NCI-H1436 treated with DMSO at 0.1 percent for 48 hours (cell line): ENCODE measurements at places on chromosomes 1 and 21.

- DNase-seq, result no peak
Observed at GRCh38 chr21:42997053-42997452, 22.7 kb downstream of the PKNOX1 start.

- DNase-seq, result no peak
Observed at GRCh38 chr1:198465201-198466144, 75.0 kb downstream of the ATP6V1G3 start.

DNA sequence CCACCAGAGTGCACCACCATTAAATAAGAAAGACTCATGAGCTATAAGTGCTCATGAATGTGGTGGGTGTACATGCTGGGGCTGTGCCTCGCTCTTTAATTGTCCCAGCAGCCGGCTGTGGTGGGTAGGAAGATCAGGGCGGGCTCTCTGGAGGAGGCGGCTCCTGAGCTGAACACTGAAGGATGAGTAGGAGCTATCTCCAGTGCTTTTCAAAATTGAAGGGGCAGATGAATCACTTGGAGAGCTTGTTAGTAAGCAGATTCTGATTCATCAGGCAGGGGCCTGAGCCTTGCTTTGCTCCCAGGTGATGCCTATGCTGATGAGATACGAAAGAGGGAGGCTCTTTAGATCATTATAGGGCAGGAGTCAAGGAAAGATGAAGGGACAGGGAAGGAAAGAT, 54.1 kb downstream of the ETS2 start:
- no peak for DNase-seq

GRCh38 chr1:157091186-157091585, 8.4 kb downstream of the ETV3L start:
- no peak for DNase-seq

- DNase-seq, result no peak
Observed at GRCh38 chr1:233448109-233448689, 120.7 kb downstream of the MAP3K21 start.

DNA sequence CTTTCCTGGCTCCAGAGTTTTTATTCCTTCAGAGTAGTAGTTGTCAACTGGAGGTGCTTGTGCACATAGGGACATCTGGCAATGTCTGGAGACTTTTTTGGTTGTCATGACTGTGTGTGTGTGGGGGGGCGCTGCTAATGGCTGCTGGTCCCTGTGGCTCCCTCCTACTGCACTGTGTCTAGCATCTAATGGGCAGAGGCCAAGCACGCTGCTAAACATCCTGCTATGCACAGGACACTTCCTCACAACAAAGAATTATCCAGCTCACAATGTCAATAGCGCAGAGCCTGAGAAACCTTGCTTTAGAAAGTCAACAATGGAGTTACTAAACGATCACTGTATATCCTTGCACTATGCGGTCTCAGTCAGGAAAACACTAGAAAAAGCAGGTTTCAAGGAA, 19.7 kb upstream of the HMGB4 start:
- DNase-seq, result no peak

- no peak for DNase-seq
Observed at GRCh38 chr1:156744344-156744743, 3.5 kb upstream of the MRPL24 start.

GRCh38 chr1:209742409-209743144, 13.3 kb upstream of the TRAF3IP3 start:
- no peak for DNase-seq

DNA sequence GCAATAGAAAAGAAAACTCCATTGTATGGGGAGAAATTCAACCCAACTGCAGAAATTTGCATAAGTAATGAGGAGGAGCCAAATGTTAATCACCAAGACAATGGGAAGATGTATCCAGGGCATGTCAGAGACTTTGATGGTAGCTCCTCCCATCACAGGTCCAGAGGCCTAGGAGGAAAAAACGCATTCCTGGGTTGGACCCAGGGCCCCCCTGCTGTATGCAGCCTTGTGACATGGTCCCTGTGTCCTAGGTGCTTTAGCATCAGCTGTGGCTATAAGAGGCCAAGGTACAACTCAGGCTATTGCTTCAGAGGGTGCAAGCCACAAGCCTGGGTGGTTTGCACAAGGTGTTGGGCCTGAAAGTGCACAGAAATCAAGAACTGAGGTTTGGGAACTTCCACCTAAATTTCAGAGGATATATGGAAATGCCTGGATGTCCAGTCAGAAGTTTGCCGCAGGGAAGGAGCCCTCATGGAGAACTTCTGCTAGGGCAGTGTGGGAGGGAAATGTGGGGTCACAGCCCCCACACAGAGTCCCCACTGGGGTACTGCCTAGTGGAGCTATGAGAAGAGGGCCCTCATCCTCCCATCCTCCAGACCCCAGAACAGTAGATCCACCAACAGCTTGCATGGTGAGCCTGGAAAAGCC, 162.3 kb downstream of the TGFB2 start:
- DNase-seq, result no peak

DNA sequence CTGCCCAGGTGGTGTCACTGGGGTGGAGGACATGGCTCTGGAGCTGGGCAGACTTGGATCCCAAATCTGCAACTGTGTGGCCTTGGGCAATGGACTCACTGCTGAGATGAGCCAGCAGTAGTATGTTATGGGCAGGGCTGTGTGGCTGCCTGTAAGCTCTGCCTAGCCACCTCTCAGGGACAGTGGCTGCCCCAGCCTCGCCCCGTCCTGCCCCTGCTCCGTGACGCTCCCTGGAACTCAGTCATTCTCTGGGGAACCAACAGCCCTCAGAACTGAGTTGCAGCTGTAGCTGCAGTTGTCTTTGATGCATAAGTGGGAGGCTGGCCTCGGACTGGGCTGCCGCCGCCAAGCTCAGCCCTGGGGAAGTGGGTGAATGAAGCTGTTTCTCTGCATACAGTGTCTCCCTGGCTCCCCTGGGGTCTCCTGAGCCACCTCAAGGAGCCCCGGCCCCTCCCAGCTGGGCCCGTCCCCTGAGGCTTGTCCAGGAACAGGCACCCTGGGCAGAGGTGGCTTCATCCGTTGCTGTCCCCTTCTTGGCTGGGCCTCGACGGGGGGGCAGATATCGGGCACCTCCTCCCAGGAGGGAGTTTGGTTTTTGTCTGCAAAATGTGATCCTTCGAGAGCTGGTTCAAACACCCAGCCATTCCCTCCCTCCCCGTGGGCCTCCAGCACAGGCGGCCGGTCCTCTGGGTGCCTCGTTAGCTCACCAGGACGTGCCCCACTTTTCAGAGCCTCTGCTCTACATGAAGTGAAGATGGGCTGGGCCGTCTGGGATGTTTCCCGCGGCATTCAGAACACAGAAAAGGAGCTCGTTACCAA, 26.2 kb upstream of the PLCH2 start:
- no peak for DNase-seq

GRCh38 chr1:54275349-54275748, 75.4 kb downstream of the MRPL37 start:
- DNase-seq, result no peak

- DNase-seq, result no peak
Observed at GRCh38 chr21:46265736-46266525, 19.5 kb downstream of the MCM3AP start.

DNA sequence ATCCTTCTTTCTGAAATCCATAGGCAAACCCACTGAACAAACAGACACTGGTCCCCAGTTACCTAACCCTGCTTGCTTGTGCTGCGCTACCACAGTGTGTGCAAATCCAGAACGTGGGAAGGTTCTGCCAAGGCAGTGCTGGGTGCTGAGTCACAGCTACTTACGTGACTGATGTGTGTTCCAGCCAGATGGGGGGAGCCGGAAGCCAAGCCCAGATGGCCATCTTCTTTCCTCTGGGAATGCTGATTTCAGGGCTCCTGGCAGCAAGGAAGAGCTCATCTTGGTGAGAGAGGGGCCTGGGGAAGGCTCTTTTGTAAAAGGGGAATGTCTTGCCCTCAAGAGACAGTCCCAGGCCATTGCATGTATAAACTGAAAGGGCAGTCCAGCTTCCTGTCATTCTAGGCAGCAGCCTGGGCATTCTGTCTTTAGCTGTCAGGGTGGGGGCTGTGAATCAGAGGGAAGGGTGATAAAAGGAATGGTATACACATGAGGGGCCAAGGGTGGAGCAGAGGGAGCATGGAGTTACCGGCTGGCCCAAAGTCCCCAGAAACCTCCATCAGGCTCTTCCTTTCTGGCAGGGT, 54.1 kb downstream of the CD46 start:
- no peak for DNase-seq

DNA sequence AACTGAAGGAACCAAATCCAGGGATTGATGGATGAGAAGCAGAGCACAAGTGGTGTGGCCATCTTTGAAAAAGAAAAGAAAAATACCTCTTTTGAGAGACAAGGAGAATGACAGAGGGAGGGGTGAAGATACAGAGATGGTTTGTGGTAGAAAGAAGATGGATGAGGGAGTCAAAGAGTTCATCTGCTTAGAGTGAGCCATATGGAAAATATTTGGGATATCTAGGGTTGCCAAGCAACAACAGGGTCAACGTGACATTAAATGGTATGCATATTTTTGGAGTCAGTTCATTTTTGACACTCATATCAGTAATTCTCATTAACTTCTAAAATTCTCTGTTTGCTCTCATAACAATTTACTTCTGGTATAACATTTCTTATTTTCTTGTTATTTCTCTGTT, 50.7 kb downstream of the MACF1 start:
- no peak for DNase-seq

DNA sequence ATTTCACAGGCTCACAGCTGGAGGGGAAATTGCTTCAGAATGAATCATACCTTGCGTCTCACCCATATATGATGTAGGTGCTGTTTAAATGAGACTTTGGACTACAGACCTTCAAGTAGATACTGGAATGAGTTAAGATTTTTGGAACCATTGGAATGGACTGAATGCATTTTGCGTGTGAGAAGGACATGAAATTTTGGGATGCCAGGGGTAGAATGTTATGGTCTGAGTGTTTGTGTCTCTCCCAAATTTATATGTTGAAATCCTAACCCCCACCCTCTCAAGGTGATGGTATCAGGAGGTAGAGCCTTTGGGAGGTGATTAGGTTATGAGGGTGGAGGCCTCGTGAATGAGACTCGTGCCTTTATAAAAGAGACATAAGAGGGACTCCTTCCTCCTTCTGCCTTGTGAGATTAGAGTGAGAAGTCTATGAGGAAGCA, 41.4 kb downstream of the KCNK1 start:
- DNase-seq, result no peak

GRCh38 chr1:94962409-94963265, 35.7 kb upstream of the CNN3 start:
- DNase-seq, result no peak

GRCh38 chr1:19476450-19477190, 8.7 kb downstream of the CAPZB start:
- DNase-seq, result no peak

DNA sequence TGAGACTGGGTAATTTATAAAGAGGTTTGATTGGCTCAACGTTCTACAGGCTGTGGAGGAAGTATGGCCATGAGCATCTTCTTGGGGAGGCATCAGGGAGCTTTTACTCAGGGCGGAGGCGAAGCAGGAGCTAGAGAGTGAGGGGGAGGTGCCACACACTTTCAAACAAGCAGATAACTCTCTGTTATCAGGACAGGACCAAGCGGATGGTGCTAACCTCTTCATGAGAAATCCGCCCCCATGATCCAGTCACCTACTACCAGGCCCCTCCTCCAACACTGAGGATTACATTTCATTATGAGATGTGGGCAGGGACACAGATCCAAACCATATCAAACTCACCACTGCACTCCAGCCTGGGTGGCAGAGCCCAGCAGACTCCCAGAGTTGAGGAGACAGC, 11.5 kb upstream of the LRRC47 start:
- DNase-seq, result no peak

GRCh38 chr1:17919525-17920439, 164.6 kb downstream of the ACTL8 start:
- no peak for DNase-seq

- DNase-seq, result no peak
Observed at GRCh38 chr21:31543191-31543590, 116.3 kb upstream of the SOD1 start.

DNA sequence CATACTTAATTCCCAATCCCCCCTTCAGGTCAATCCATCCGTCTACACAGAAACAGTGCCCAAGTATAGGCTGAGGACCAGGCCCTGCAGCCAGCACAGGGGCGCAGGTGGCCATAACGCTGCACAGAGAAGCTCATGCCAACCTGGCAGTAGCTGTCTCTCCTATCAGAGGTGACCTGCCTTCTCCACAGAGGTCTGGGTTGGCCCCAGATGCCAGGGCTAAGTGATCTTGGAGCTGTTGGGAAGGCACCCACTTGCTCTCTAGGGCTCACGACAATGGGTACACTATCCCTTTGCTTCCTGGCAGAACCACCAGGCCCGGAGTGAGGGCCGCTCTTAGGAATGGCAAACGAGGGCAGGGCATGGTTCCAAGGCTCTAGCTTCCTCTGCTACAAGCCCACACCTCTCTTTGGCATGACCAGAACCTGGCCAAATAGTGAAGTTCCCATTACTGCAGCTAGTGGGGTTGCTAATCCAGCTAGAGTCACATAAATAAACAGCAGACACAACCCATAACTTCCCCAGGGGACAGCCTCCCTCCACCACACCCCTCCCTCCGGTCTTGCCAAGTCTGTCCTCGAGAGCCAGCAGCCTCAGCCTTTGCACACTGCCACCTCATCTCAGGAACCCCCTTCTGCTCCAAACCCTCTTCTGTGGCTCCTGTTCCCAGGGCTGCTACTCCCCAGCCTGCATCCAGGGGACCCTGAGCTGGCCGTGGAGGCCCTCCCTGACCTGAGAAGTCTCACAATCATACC, 113.0 kb downstream of the GLIS1 start:
- no peak for DNase-seq

GRCh38 chr1:240244968-240245628, 153.4 kb downstream of the FMN2 start:
- DNase-seq, result no peak

DNA sequence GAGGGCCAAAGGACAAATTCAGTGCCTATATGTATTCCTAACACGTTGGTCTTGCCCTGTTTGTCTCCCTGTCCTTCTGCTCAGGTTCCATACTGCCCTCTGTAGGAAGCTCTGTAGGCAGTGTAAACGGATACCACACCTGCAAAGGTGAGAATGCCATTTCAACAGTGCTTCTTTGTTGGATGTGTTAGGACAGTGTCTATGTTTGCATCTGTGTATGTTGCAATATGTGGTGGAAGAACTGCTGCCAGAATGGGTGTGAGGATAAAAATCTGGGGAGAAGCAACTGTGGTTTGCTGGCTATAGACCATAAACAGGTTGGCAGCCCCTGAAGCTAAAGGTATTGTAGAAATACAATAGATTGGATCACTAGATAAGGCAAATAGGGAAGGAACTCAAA, 113.1 kb upstream of the BMP8A start:
- no peak for DNase-seq

- DNase-seq, result no peak
Observed at GRCh38 chr1:12282142-12282541, 52.3 kb downstream of the VPS13D start.
